Posterior vena cava (tissue), 2 donors: ENCODE measurements at places on chromosomes 3 and 15. TPM values are rescaled to one million over a fixed set of nuclear protein-coding genes. Genes with fewer than 3 reads are reported as not detected.

EXOSC7 gene
- 27.3 TPM for total RNA-seq

CRELD1 gene
- 22.3 TPM for total RNA-seq

DPH6 gene
- 16.5 TPM for total RNA-seq

TMEM44 gene
- 9.2 TPM for total RNA-seq

GRCh38 chr15:67228286-67228685, 26.2 kb downstream of the AAGAB start:
- no peak for DNase-seq

- no peak for DNase-seq
Measured at GRCh38 chr3:188884299-188885043, 287.3 kb upstream of the TPRG1 start.

FETUB gene
- total RNA-seq = 0.90 TPM
